Breast epithelium (tissue), 4 donors: ENCODE measurements at places on chromosomes 3 and 15. TPM values are rescaled to one million over a fixed set of nuclear protein-coding genes. Genes with fewer than 3 reads are reported as not detected.

SNUPN gene
- total RNA-seq: 23.6 TPM

SLC12A1 gene
- total RNA-seq: not detected

SERPINI2 gene
- total RNA-seq: 1.6 TPM

NRG4 gene
- 0.15 TPM for total RNA-seq

GPR62 gene
- 0.16 TPM for total RNA-seq

- DNase-seq: no peak
Observed at GRCh38 chr3:65151666-65152065, 463.9 kb upstream of the ADAMTS9 start.

GRCh38 chr3:5811016-5811415 lies 623.5 kb downstream of the EDEM1 start:
- DNase-seq: no peak

DNA sequence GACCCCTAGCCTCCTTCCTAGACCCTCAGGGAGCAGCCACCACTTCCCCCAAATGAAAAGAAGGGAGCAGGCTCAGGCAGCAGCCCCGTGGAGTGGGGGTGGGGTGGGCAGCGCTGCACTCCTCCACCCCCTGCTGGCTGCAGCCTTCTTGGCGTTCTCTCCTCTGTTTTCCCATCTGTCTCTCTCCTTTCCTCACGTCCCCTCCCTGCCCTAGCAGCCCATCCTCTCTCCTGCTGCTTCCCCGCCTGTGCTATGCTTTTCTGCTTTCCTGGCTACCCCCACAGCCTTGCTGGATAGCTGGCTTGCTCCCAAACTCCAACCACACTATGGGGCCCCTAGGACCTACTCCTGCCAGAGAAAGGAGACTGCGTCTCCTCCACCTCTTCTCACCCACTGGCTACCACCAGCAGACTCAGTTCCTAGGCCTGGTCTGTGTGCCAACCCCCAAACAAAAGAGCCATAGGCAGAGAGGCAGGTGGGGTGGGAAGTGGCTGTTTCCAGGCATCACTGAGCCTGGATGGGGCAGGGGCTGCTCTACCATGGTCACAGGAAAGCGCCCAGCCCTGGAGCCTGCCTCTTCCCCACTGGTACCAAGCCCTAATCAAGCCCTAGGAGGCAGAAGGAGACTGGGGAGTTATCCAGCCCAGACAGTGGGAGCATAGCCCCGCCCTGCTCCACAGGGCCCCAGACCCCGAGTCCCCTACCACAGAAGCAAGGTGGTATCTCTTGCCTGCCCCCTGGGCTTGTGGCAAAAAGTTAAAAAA lies 3.4 kb upstream of the DISP2 start:
- DNase-seq: no peak

- no peak for DNase-seq
Observed at GRCh38 chr3:179196098-179196497, 47.9 kb downstream of the PIK3CA start.

DNA sequence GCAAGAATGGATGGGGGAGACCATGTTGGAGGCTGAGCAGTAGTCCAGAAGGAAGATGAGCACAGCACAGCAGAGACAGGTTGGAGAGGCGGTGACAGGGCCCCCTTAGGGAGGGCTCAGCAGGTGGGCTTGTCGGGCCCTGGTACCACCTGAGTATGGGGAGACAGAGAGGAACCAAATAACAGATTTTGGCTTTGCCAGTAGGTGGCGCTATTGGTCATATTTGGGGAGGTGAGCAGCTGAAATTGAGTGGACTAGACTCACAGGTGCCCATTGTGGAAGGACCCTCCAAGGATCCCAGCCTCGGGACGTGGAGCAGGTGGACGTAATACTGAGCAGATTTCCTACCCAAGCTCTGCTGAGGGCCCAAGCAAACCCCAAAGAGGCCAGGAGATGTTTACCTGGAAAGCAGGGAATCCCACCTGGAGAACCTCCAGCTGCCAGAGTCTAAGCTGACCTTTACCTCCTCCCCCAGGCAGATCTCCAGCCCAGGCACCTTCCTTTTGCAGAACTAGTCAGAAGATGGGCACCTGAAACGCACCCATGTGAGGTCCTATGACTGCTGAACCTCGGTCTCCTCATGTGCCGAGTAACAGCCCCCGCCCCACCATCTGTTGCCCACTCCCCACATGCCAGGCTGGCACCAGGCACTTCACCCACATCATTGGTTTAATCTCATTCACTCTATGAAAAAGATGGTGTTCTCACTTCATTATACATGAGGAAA lies 24.6 kb upstream of the CORO2B start:
- DNase-seq: peak; percentile 48

DNA sequence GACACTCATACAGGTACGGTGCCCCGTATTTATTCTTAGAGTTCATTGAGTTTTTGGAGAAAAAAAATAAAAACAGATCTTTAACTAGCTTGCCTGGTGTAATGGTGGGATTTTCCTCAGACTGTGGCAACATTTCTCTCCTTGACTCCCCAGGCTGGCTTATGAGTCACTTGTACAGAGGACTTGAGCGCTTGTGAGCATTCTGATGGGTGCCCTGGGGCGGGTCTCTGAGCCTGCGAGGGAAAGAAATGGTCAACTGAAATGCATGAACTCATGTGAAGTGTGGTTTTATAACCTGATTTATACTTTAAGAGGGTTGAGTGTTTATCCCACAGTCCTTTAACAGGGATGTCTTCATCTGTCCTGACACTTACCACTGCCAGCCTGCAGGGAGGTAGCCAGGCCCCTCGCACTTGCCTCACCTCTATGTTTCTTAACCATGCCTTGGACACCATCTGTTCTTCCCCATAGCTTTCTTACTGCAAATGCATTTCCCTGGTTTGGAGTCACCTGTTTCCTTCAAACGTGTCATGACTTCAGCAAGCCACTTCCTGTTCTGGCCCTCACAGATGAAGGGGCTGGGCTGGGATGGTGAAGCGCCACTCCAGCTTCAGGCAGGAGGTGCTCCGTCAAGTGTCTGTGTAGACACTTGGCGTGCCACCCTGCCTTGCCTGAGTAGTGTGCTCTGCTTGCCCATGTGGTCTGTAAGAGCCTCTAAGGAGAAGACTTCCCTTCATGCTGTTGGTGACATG lies 118.7 kb downstream of the PDE8A start:
- no peak for DNase-seq

PDCD10 gene
- total RNA-seq: 85.9 TPM

GOLGA6L4 gene
- total RNA-seq: 5.3 TPM

SLC7A14 gene
- not detected for total RNA-seq

GRCh38 chr3:47425959-47426358 lies 45.1 kb downstream of the PTPN23 start:
- DNase-seq: no peak

DNA sequence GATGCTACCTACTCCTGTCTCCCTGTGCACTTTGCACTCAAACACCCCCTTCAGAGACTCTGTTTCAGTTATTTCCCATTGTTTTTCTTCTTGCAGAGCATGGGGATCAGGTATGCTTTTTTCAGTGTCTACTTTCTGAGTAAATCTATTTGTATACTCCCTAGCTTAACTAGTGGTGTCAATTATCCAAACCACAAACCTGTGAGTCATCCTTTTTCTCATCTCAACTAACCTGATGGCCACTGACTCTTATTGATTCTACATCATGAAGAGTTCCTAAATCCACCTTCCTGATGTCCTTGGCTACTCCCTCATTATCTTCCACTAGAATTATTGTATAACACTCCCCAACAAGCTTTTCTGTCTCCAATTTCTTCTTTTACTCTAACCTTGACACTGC lies 68.0 kb downstream of the DIPK2A start:
- no peak for DNase-seq

GRCh38 chr3:179175358-179175757 lies 27.2 kb downstream of the PIK3CA start:
- no peak for DNase-seq

PARP15 gene
- total RNA-seq: 5.6 TPM

TRH gene
- not detected for total RNA-seq

DNA sequence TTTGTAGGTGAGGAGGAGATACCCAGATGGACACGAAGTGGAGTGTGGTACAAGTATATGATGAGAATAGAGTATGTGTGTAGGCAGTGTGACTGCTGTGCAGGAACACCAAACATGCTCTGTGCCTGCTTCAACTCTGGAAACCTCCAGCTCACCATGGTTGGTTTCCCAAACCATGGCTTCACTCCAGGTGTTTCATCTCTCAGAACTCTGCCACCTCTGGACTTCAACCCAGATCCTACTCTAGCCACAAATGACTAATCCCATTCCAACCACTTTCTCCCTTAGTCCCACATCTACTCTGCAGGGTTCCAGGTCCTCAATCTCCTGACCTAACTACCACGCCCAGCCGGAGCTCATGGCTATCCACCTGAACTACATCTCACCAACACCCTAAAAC lies 102.1 kb downstream of the RYK start:
- no peak for DNase-seq

ARGFX gene
- total RNA-seq: not detected

- no peak for DNase-seq
Observed at GRCh38 chr3:100603469-100603868, 5.9 kb upstream of the ADGRG7 start.

- no peak for DNase-seq
Observed at GRCh38 chr15:25678500-25678855, 184.6 kb downstream of the ATP10A start.

- DNase-seq: no peak
Observed at GRCh38 chr3:13112521-13113345, 39.5 kb upstream of the IQSEC1 start.

DNA sequence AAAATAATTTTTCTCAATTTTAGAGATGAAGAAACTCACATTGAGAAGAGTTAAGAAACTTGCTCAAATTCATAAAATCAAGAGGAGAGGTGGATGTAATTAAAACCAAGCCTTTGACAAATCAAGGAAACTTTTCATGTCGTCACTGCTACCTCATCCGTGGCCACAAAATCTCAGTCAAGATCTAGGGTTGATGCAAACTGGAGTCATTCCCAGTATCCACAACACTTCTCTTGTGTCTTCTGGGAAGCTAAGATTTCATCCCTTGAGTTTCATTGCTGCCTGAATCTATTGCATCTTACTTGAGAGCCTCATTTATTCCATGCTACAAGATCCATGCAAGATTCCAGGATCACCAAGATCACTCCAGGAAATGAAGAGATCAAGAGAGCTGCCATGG lies 5.4 kb upstream of the FBN1 start:
- no peak for DNase-seq

SPTSSB gene
- total RNA-seq: 1.5 TPM

CHRM5 gene
- not detected for total RNA-seq

GRCh38 chr3:172135820-172136219 lies 96.4 kb downstream of the FNDC3B start:
- DNase-seq: no peak

DNA sequence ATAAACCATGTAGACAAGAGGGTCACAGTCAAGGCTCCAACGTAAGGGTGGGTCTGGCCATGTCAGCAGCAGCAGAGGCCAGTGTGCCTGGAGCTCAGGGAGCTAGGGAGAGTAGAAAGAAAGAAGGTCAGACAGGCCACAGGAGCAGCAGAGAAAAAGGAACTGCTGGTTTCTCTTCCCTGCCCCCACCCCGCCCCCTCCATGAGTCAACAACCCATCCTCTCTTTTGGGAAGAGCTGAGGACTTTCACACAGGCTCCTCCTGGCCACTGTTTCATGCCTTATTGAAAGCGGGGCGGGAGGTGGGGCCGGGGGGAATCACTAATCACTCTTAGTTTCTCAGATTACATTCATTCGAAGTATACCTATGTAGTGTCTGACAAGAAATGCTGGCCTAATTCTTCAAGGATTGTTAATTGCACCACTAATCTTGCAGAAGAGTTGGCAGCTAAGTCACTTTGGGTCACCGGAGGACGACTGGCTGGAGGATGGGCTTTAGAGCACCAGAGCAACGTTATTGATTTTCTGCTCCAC lies 9.1 kb upstream of the SCG3 start:
- no peak for DNase-seq

TMEM207 gene
- not detected for total RNA-seq

DNA sequence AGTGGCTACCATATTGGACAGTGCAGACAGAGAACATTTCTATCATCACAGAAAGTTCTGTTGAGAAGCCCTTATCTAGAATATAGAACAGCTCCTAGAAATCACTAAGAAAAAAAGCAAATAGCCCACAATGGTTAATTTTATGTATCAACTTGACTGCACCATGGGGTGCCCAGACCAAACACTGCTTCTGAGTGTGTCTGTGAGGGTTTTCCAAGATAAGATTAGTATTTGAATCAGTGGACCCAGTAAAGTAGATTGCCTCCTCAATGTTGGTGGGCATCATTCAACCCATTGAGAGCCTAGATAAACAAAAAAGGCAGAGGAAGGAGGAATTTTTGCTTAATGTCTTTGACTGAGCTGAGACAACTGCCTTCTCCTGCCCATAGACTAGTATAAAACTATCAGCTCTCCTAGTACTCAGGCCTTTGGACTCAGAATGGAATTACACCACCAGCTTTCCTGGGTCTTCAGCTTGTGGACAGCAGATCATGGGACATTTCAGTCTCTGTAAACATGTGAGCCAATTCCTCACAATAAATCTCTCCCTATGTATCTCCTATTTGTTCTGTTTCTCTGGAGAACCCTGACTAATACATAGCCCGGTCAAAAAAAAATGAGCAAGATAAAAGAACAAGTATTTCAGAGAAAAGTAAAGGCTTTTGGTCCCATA lies 55.9 kb upstream of the OXTR start:
- DNase-seq: no peak

DUOX1 gene
- total RNA-seq: 7.2 TPM

- DNase-seq: no peak
Observed at GRCh38 chr15:74403991-74404563, 29.7 kb downstream of the SEMA7A start.

GHSR gene
- not detected for total RNA-seq

- no peak for DNase-seq
Observed at GRCh38 chr15:82060817-82061216, 15.0 kb upstream of the MEX3B start.

GRCh38 chr3:123935830-123936229 lies 25.2 kb downstream of the CCDC14 start:
- no peak for DNase-seq

GRCh38 chr15:93131485-93132095 lies 42.6 kb upstream of the RGMA start:
- DNase-seq: no peak

DNA sequence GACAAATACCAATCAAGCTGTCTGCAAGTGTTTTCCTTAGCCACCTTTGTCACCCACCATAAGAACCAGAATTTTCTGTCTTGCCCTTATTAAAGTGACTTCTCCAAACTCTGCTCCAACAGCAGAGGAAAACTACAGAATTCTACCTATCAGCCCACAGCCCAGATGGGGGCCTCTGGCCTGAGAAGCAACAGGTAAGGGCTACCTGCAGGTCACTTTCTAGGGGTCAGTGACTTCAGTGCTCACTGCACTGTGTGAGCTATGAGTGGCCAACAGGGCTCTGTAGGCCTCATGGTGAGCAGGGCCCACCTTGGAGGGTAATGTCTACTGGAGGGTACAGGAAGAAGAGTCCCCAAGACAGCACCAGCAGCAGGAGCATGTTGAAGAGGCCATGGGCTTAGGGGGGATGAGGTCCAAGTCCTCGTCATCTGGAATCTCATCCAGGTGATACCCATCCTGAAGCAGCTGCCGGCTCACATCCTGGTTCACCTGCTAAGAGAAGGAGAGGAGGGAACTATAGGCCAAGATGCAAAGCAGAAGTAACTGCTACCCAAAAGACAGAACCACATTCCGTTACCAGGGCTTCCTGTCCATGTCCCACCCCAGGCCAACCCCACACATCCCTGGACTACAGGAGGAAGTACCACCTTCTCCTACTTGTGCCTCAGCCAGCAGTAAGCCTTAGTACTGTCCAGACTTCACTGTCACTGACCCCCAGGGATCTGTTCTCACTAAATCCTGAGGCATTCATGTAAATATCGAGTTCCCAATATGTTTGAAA lies 4.2 kb downstream of the FAM219B start:
- DNase-seq: no peak
